Left forelimb (tissue), 1 donor: ENCODE measurements at places on chromosomes 3 and 15.

GRCh38 chr15:40844696-40845030 lies 815 bp downstream of the SPINT1 start:
- DNase-seq, result no peak

GRCh38 chr15:60744826-60745460 lies 266.0 kb upstream of the ICE2 start:
- DNase-seq, result peak; percentile 69

DNA sequence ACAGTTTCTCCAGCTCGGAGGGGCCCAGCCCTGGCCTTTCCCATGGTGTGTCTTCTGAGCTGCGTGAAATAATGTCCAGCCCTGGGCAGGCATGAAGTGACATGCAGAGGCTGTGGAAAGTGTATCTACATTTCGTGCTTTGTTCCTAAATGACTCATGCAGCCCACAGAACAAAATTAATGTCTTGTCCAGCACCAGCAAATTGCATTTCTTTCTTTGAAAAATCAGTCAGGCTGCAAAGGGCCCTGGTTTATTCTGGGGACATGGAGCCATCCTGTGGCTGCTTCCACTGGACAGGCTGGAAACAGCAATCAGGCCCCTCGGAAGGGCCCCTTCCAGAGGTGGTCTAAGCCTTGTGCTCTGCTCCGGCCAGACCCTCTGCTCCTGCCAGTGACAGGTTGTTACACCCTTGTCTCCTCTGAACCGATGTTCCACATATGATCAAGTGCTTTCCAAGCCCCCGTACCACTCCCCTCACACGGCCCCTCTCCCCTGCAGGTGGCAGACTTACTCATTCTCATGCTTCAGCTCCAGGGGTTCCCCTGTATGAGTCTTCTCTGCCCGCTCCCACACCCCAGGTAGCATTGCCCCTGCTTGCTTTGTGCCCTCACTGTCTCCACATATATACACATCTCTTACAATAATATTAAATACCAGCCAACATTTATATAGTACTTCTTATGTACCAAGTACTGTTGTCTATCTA lies 33.7 kb downstream of the CRYGS start:
- no peak for DNase-seq

- no peak for DNase-seq
Measured at GRCh38 chr3:24405057-24405456, 89.6 kb downstream of the THRB start.

DNA sequence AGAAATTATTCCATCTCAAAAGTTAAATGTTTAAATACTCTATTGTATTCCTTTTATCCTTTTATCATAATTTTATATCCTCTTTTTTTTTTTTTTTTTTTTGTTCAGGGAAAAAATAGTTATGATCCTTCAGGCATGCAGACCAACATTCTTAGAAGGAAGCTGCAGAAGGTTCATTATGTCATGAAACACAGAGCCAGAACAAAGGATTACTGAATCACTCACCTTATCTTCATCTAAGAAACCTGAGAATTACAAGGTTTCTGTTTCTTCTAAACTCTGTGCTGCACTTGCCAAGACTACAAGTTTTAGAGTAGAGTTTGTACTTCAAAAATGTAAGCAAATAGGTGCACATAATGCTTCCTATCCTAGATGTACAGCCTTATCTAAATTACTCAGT lies 3.3 kb downstream of the PLCH1 start:
- DNase-seq, result no peak

- no peak for DNase-seq
Measured at GRCh38 chr3:49609815-49610214, 55.5 kb downstream of the BSN start.

DNA sequence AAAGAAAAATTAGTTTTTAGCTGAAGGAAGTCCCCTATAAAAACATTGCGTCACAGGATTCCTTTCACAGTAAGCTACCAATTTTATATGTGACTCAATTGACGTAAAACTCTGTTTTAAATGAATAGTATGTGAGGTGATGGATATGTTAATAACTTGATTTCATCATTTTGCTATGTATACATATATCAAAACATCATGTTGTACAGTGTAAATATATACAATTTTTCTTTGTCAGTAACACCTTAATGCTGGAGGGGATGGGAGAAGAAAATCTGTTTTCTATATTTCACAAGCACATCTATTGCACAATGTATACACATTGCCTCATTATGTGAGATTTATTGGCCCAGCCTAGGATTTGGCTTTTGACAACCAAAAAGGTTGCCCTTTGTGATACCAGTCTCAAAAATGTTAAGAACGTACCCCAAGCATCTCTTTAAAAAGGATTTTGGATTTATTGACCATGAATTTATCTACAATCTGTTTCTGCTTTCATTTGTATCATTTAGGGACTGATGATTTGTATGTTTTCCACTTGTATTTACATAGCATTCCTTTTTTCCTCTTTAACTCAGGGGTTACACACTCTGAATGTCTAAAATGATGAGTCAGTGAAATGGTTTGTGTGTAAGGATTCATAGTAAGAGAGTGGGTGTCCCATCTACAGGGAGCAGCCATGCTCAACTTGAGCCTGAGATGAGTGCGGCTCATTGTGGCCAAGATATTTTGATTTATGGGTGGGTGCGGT lies 62.6 kb downstream of the CRTC3 start:
- DNase-seq, result no peak

- no peak for DNase-seq
Measured at GRCh38 chr15:63135281-63135680, 13.6 kb downstream of the LACTB start.

DNA sequence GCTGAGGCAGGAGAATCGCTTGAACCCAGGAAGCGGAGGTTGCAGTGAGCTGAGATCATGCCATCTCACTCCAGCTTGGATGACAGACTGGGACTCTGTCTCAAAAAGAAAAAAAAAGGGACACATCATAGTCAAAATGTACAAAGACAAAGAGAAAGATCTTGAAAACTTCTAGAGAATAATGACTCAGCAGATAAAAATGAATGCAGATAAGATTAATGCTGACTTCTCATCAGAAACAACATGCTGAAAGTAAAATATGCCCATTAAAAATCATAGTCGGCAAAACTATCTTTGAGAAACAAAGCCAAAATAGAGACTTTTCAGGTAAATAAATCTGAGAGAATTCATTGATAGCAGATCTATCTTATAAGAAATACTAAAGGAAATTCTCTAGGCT lies 271.1 kb upstream of the GPR149 start:
- DNase-seq, result no peak

DNA sequence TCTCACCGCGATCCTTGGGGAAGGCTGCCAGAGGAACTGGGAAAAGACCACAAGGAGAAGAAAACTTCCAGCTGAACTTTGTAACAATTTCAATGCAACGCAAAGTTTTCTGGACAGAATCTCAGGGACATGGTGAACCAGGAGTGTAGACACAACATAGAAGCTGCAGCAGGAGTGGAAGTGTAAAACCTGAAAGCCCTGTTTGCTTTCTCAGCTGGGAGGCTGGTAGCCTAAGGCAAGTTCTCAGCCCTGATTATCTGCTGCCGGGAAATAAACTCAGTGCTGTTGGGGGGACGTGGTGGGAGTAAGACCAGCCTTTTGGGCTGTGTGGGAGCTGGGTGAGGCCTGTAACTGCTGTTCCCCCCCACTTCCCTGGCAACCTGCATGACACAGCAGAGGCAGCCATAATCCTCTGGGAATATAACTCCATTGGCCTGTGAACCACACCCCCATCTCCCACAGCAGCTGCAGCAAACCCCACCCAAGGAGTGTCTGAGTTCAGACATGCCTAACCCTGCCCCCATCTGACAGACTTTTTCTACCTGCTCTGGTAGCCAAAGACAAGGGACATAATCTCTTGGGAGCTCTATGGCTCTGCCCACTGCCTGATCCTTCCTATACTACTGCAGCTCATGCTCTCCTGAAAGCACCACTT lies 106.7 kb downstream of the ZNF621 start:
- DNase-seq, result no peak

GRCh38 chr15:63995789-63996188 lies 50.5 kb downstream of the DAPK2 start:
- DNase-seq, result no peak

DNA sequence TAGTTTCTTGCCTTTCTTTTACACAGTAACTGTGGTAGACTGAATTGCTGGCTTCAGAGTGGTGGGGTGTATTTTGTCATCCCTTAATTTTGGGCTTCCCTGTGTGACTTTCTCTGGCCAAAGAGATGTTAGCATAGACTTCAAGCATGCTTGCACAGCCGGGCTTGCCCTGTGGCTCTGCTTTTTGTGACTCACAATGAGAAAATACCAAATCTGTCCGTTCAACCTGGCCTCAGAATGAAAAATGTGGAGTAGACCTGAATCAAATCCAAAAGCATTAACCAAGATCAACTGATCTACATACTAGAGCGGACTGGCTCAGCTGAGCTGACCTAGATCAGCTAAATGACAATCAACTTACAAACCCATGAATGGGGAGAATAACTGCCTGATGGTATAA lies 51.4 kb downstream of the PLAAT1 start:
- no peak for DNase-seq

- DNase-seq, result peak; percentile 81
Measured at GRCh38 chr3:100993309-100993708, at the start of gene ABI3BP. Gene ABI3BP (minus strand): TSS chr3:100993421. CDS start chr3:100993384, 37 bp downstream.

GRCh38 chr3:138833899-138834595 lies 681 bp downstream of the PIK3CB start:
- no peak for DNase-seq

DNA sequence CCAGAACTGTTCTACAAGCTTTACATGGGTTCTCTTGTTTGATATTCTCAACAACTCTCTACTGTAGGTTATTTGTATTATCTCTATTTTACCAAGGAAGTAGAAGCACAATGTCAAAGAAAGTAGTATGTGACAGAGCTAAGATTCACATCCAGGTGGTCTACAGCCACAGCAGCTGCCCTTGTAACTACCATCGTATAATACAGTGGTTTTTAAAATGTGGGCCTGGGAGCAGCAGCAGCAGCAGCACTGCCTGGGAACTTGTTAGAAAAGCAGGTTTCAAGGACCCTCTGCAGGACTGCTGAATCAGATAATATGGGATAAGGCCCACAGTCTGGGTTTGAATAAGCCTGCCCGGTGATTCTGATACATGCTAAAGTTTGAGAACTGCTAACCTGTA lies 357.1 kb upstream of the SATB1 start:
- no peak for DNase-seq

DNA sequence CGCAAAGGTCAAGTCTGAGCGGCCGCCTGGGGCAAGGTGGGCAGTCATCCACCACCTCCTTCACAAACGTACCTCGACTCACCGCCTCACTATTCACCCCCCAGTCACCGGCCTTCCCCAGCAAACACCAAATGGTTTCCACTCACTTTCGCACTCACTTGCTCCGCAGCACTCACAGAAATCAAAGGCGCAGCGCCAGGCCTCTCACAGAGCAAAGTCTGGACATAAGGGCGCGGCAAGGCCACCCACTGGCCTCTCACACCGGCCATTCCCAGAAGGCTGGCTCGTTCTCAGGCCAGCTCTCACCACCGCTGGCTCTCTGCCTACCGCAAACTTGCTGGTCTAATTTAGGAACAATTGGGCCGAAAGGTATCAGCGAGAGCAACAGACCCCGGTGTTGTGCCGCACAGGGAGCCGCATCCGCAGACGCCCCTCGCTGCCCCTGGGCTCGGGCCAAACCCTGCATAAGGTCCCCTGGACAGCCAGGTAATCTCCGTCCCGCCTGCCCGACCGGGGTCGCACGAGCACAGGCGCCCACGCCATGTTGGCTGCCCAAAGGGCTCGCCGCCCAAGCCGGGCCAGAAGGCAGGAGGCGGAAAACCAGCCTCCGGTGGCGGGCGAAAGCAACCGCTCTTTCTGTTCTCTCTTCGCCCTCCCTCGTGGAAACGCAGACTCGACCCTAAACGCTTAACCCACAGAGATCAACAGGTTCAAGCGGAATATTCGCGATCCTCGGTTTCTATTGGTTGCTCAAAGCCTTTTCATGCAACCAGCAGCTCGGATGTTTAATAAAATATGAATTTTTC lies 2.9 kb downstream of the SHOX2 start:
- peak; percentile 72 for DNase-seq

GRCh38 chr15:72341361-72341760 lies 21.4 kb upstream of the CELF6 start:
- DNase-seq, result no peak

DNA sequence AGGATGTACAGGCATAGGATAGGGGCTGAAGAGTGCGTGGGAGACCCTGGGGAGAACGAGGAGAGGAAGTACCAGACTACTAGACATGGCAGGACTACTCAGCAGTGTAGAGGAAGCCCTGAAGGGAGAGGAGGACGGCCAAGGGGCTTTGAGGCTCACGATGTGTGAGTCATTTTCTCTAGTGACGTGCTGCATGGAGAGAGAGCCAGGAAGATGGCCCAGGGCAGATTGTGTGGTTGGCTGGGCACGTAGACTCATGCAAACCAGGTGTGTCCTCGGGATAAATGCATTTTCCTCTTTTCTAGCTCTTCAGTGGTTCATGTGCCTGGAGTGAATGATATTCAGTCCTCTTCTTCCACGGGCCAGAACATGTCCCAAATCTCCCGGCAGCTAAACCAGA lies 115.0 kb upstream of the ABHD17C start:
- DNase-seq, result no peak

GRCh38 chr3:36944641-36945270 lies at the start of gene TRANK1:
Gene TRANK1 (minus strand): TSS chr3:36945054. CDS start chr3:36944809, 245 bp downstream.
- DNase-seq, result peak; percentile 79

DNA sequence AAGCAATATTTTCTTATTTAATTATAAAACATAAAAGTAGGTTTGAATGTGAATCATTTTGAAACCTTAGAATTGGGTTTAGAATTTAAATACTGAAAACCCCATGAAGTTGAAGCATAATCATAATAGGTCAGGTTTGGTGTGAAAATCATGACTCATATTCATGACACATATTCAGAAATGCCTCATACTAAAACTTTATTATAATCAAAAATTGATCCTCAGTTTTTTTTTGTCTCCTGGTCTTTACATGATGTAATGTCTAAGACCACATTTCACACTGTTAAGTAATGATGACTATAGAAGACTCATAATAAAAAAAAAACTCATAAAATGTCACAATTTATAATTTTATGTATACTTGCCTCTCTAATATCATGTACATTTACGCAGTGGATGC lies 190.4 kb downstream of the FOXP1 start:
- DNase-seq, result no peak

GRCh38 chr3:188455748-188456147 lies 301.8 kb downstream of the LPP start:
- no peak for DNase-seq
